Stimulated activated CD8-positive, alpha-beta memory T cell treated with anti-CD3 and anti-CD28 coated beads, Interleukin-7, amount 100 ng/mL, for 48 hours (primary cell): ENCODE measurements at places on chromosomes 6 and 20.

- no peak for DNase-seq
Observed at GRCh38 chr20:39960522-39961428, 728.3 kb downstream of the MAFB start.

- no peak for DNase-seq
Observed at GRCh38 chr6:22575190-22575589, 5.8 kb downstream of the HDGFL1 start.

DNA sequence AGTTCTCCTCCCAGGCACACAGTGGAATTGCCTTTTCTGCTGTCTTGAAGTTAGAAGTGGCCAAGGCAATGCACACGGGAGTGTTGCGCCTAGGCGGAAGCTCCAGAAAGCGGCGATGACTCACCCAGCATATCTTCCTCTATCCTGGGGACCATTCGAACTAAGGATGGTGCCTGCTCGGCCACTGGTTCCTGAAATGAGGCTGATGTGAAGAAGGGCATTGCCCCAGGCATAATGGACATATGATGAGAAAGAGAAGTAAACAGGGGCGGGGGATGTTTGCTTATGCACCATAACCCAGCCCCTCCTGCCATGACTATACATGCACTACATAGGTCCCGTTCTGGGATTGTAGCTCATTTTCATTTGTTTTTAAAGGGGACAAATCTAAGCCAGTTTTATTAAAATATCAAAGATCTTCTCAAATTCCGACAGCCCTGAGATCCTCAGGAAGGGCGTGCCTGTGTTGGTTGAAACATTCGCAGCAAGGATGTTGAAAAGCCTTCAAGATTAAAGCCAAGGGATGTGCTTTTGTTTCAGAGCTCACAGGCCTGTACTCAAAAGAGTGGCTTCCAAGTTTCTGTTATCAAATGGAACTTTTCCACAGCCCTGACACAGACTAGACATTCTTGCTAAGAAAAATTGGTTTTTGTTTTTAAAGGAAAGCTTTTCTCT, 218.5 kb downstream of the LY86 start:
- no peak for DNase-seq

DNA sequence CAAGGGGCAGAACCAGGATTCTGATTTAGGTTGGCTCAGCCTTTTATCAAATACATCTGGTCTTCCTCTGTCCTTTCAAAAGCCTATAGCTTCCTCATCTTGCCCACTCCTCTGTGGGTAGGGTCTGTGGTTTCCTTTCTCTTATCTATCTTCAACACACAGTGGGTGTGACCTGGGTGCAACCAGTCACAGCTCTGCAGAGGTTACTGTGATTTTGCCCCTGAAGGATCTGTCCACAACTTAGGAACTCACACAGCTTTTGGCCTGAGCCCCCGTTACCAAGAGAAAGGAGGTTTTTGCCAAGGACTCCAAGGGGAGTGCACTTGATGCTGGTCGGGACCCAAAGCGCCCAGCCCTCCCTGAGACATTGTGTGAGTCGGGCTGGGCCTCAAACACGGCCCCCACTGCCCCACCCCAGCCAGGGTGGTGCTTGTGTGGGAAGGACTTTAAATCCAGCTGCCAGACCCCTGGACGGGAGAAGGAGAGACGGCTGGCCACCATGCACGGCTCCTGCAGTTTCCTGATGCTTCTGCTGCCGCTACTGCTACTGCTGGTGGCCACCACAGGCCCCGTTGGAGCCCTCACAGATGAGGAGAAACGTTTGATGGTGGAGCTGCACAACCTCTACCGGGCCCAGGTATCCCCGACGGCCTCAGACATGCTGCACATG, at the start of gene PI16:
Gene PI16, plus strand, starts transcription at position 477 of the 670 bp plus-strand sequence. Its CDS starts 23 bp downstream, at position 500.
- DNase-seq, result no peak

GRCh38 chr20:41081276-41081814, 52.7 kb downstream of the TOP1 start:
- DNase-seq, result no peak

DNA sequence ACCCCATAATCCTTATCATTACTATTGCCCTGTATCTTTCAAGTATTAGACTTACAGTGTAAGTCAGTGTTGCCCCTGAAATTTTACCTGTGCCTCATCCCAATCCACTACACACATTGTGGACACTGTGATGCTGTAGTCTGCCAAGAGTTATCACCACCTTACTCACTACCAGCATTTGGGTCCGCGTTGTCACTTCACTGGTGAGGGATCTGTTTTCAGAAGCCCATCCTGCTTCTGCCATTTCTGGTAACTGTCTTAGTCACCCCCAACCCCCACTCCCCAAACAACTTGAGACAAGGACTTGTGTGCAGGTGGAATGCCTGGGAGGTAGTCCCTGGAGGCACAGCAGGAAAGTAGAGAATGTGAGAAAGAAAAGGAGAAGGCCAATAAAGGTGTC, 6.0 kb upstream of the RAB44 start:
- no peak for DNase-seq

DNA sequence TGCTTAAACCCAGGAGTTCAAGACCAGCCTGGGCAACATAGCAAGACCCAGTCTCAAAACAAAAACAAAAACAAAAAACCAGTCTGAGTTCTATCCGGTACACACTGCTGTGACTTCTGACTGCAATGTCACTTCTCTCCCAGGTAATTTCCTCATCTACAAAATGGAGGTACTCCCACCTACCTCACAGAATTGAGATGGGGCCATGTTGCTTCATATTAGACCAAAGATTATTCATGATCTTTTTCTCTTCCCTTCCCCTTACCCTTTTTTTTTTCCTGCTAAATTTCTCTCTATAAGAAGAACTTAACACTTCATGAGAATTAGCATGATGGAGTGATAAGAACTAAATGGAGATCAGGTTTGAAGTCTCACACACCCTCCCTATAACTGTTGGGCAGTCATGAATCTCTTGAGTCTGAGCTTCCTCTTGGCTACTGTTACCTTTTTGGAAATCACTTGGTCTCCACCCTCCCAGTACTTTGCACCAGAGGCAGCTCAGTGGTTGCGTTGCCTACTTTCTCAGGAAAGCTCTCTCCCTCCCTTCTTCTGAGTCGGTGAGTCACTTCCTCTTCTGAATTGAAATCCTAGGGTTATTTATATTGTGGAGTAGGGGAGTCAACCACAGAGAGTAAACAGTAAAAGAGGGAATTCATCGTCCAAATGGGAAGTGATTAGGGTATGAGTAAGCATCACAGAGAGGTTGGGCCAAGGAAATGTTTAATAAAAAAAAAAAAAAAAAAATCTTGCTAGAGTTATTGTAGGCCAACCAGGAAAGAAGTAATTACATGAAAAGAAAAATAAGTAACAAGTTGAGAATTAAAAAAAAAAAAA, 59.9 kb upstream of the MAP7 start:
- DNase-seq, result no peak

DNA sequence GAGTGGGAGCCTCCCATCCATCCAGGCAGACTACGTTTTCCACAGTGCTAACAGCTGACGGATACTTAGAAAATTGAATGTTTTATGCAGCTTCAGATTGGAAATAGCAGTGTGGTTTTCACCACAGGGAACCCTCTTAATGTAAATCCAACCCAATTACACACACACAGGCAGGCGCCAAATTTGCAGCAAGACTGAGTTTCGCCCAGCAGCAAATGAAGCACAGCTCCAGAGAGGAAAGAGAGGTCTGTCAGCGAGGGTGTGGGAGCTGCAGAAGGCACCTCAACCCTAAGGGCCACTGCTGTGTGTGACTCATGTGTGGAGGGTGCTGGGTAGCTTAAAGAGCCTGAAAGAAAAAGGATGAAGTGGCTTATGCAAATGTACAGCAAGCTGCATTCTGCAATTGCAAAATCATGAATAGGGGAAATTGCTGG, 365.7 kb downstream of the MAFB start:
- no peak for DNase-seq

DNA sequence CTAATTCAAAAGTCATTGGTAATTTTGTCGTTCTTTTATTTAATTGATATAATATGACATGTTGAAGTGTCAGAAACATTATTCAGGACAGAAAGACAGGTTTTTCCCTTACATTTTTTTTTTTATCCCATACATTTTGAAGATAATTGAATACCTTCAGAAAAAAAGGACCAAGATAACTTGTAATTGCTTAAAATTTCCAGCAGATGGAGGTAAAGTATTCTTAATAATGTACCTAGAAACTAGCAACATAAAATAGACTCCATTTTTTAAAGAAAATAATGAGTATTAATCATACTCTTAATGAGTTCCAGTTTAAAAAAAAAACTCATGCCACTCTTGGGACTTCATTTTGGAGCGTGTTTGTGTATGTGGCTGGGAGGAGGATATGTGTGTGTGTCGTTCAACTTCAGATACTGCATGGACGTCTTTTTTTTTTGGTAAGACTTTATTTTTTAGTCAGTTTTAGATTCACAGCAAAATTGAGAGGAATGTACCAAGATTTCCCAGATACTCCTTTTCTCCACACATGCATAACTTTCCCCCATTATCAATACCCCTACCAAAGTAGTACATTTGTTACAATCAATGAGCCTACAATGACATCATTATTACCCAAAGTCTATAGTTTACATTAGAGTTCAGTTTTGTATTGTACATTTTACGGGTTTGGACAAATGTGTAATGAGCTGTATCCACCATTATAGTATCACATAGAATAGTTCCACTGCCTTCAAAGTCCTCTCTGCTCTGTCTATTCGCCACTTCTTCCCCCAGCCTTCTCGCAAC, 79.4 kb downstream of the ROS1 start:
- no peak for DNase-seq

DNA sequence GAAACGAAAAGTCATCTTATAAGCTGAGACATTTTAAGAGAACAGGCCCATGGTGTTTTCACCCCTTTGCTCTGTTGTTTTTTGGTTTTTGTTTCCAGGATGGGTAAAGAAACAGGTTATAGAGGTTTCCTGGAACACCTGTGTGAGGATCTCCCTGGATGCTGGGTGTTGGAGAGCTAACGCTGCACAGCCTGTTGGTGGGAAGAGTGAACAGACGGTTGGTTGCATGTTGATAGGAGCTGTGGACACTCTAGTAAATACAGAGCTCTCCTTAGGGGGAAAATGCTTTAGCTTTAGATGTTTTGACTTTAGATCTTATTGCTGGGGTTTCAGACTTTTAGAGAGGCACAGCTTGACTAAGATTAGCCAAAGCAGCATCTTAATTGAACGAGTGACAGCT, 235.2 kb downstream of the SOX4 start:
- no peak for DNase-seq

DNA sequence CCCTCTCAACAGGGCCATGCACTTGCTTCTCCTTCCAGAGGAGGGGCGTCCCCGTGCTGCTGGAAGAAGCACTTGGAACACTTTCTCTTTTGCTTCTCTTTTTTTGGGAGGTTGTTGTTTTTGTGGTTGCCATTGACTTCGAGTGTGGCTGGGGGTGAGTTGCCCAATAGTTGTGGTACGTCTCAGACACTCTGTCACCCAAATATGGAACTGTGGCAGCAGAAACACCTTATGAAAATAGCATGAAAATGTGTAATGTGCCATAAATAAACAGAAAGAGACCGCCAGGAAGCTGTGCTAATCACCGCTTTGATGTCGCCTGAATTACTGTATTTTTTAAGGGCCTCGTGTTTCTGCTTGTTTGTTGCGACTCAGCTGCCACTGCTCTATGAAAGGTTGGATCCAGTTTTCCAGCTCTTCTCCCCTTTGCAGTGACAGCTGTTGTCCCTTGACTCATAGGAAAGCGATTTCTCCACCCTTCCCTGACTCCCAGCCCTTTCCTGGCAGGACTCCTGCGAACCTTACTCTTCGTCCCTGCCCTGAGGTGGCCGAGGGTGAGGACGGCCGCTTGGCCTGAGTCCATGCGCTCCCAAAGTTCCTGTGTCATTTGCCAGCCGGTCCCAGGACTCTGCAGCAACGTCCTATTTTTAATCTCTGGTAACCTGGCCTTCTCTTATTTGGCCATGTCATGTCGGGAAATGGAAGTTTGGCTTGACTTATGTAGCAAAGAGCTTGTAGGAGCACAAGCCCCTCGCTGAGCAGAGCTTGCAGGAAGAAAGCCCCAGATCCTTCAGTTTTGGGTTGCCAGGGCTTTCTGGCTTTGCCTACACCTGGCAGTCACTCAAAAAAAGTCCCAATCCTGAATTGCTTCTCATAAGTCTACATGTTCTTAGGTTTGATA, 694.6 kb downstream of the QKI start:
- DNase-seq, result no peak

DNA sequence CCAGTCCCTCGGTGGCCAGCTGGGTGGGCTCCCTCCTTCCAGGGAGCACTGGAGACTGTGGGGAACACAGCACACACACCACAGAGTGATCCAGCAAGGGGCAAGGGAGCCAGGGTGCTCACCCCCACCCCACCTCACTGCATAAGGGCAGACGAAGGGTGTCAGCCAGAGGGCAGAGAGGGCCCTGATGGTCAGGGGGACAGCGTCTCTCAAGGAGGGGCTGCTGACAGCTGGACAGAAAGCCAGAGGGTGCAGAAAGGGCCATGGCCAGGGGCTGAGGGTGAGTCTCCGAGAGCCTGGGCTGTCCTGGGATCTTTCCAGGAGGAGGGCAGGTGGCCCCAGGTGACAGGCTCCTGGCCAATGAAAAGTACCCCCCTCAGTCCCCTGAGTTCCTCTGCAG, 73.4 kb upstream of the PMEPA1 start:
- DNase-seq, result no peak

DNA sequence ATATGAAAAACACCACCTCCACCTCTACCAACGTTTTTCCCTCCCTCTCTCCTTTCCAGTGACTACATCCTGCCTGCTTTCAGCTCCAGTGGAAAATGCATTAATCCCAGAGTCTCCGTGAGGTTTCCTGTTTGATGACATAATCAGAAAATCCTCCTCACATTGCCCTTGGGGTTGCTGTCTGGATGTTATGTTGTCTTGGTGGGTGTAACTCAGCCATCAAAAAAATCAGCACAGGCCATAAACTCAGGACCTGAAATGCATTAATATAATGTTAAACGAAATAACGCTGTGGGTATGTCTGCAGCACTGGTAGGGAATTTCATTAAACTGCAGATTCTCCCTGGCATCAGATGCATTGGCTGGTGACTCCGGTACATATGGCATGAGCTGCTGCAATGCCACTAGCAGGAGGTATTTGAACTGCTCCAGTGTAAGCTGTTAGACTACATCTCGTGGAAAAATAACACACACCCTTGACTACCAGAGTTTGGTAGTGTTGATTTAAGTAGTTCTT, 297.8 kb downstream of the PRL start:
- DNase-seq, result no peak

GRCh38 chr6:56852260-56853010, 102.5 kb upstream of the BEND6 start:
- DNase-seq, result no peak

GRCh38 chr6:110285306-110286060, 72.7 kb downstream of the METTL24 start:
- no peak for DNase-seq

GRCh38 chr6:92363111-92363510, 1056.2 kb downstream of the EPHA7 start:
- no peak for DNase-seq
